ENCODE measurements at places on chromosomes 2 and 18. TPM values are rescaled to one million over a fixed set of nuclear protein-coding genes. Genes with fewer than 3 reads are reported as not detected.

CHST9 gene
- total RNA-seq, result not detected

ACKR3 gene
- total RNA-seq, result 7.7 TPM

DSG4 gene
- not detected for total RNA-seq

MRPL30 gene
- 48.7 TPM for total RNA-seq

PSTPIP2 gene
- total RNA-seq, result 0.25 TPM

GPR45 gene
- total RNA-seq, result not detected

C2orf80 gene
- total RNA-seq, result not detected

GAREM1 gene
- total RNA-seq, result 8.2 TPM

CAPN14 gene
- total RNA-seq, result not detected

ERMN gene
- total RNA-seq, result not detected

PID1 gene
- 4.3 TPM for total RNA-seq

CYS1 gene
- 1.3 TPM for total RNA-seq

SERPINB4 gene
- total RNA-seq, result 0.14 TPM

TNS1 gene
- 17.4 TPM for total RNA-seq

SGO2 gene
- 11.1 TPM for total RNA-seq

ST6GAL2 gene
- total RNA-seq, result 12.8 TPM

PAIP2B gene
- total RNA-seq, result 0.33 TPM

SGPP2 gene
- total RNA-seq, result 0.77 TPM

DPP10 gene
- not detected for total RNA-seq

DLGAP1 gene
- total RNA-seq, result not detected

SERPINB10 gene
- total RNA-seq, result not detected

ANKAR gene
- 1.2 TPM for total RNA-seq

EGR4 gene
- 0.19 TPM for total RNA-seq

PTPN18 gene
- 33.3 TPM for total RNA-seq

UGT1A7 gene
- total RNA-seq, result 3.5 TPM

MLPH gene
- total RNA-seq, result 225 TPM

CNGA3 gene
- 0.09 TPM for total RNA-seq

MC4R gene
- total RNA-seq, result not detected

NIFK gene
- total RNA-seq, result 63.8 TPM

RTP5 gene
- total RNA-seq, result not detected

REL gene
- total RNA-seq, result 3.5 TPM

COL3A1 gene
- 0.21 TPM for total RNA-seq

IL1R1 gene
- total RNA-seq, result 41.1 TPM

NYAP2 gene
- not detected for total RNA-seq
